ENCODE measurements at places on chromosomes 11 and 22.

GRCh38 chr22:24325105-24325757 is 54.6 kb downstream of the SPECC1L start:
- no peaks in the 10 kb centered on the region for H3K4me1 ChIP-seq
- H3K27me3 ChIP-seq, result no peaks in the 10 kb centered on the region
- no peak overlapping the region for H3K4me3 ChIP-seq
- no peak for DNase-seq
- H3K27ac ChIP-seq, result no peak overlapping the region

GRCh38 chr11:128464878-128465450 is 122.4 kb downstream of the ETS1 start:
- H3K27me3 ChIP-seq, result no peaks in the 10 kb centered on the region
- H3K36me3 ChIP-seq, result no peaks in the 10 kb centered on the region
- no peak for DNase-seq

- no peak overlapping the region for H3K27ac ChIP-seq
These were observed 322.2 kb downstream of the SHANK2 start for GRCh38 chr11:70930215-70930614.

GRCh38 chr11:12694183-12694531 is 19.9 kb downstream of the TEAD1 start:
- no peaks in the 10 kb centered on the region for H3K27me3 ChIP-seq
- DNase-seq, result no peak
- H3K4me3 ChIP-seq, result peak overlapping the region; percentile 50
- peaks cover 90% of the 10 kb centered on the region for H3K4me1 ChIP-seq

- H3K27ac ChIP-seq, result no peak overlapping the region
- H3K36me3 ChIP-seq, result peaks cover 30% of the 10 kb centered on the region
- peaks cover 17% of the 10 kb centered on the region for H3K4me1 ChIP-seq
These were observed 32.8 kb downstream of the PITPNB start for GRCh38 chr22:27885977-27886842.

DNA sequence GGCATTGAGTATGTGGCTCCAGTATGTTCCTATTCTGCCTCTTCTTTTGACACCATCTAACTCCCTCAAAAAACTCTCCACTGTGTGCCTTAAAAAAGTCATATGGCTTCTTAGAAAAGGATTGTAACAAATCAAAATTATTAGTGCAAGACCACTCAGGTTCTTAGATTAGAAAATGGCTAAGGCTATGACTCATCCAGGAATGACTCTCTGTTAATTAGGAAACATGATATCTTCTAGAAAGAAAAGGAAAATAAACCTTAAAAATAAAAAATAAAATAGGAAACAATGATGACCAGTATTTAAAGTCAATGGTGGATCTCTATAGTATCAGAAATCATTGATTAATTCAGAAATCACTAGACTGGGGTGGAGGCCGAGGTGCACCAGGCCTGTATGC is 21.7 kb downstream of the SLC25A17 start:
- peaks cover 3% of the 10 kb centered on the region for H3K4me1 ChIP-seq
- H3K27me3 ChIP-seq, result no peaks in the 10 kb centered on the region
- no peaks in the 10 kb centered on the region for H3K36me3 ChIP-seq
- no peak overlapping the region for H3K27ac ChIP-seq

DNA sequence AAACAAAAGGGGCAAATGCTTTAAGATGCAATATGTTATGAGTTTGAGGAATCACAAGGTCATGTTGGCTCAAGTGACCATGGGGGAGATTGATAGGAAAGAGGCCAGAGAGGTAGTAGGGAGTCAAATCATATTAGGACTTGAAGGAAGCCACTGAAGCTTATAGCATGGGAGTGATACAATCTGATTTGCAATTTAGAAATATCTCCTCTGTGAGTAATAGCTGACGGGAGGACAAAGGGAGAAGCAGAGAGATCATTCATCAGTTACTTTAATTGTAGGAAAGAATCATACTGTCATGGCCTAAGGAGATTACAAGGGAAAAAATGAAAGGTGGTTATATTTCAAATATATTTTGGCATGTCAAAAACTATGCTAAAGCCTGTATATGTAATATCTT is 793.6 kb upstream of the RAG2 start:
- H3K27me3 ChIP-seq, result no peaks in the 10 kb centered on the region
- H3K4me3 ChIP-seq, result no peak overlapping the region
- no peaks in the 10 kb centered on the region for H3K4me1 ChIP-seq
- DNase-seq, result no peak
- no peak overlapping the region for H3K27ac ChIP-seq

GRCh38 chr11:69218271-69218682 is 62.5 kb downstream of the SMIM38 start:
- H3K27me3 ChIP-seq, result peaks cover 7% of the 10 kb centered on the region
- no peak overlapping the region for H3K27ac ChIP-seq
- H3K36me3 ChIP-seq, result no peaks in the 10 kb centered on the region
- H3K4me3 ChIP-seq, result no peak overlapping the region

DNA sequence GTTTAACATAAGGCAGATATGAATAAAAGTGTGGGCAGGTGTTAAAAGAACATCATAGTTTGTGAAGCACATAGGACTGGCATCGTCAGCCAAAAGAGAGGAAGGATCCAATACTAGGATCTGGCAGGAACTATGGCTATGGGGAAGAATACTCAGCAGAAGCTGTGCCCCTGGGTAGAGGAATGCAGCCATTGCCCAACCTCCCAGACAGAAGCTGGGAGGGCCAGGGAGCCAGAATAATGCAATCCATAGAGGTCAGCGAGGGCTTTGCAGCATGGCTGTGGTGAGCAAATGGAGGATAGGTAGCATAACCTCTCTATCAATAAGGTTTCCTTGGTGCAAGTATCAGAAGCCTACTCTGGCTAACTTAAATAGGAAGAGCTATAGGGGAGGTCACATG is 11.7 kb upstream of the CSTF3 start:
- DNase-seq, result no peak
- no peak overlapping the region for H3K27ac ChIP-seq
- no peak overlapping the region for H3K4me3 ChIP-seq
- no peaks in the 10 kb centered on the region for H3K27me3 ChIP-seq

DNA sequence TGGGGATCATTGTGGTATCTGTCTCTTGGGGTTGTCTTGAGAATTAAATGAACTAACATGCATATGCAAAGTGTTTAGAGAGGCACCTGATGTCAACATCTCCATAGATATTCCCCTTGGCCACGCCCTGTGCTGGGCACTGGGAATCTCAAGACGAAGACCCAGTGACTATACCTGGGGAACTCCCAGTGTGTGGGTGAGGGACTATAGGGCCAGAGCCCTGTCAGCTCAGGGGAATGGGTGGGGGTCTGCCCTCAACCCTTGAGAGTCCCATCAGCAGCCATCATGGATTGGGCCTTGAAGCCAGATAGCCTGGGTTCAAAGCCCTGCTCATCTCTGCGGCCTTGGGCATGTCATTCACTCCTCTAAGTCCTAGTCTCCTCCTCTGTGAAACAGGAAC is 21.6 kb upstream of the LMO1 start:
- no peak for DNase-seq
- no peak overlapping the region for H3K27ac ChIP-seq
- H3K4me3 ChIP-seq, result no peak overlapping the region
- no peaks in the 10 kb centered on the region for H3K36me3 ChIP-seq

GRCh38 chr11:26554455-26554854 is 17.6 kb downstream of the MUC15 start:
- H3K27ac ChIP-seq, result no peak overlapping the region
- H3K27me3 ChIP-seq, result no peaks in the 10 kb centered on the region
- no peaks in the 10 kb centered on the region for H3K36me3 ChIP-seq
- no peaks in the 10 kb centered on the region for H3K4me1 ChIP-seq
- no peak for DNase-seq

DNA sequence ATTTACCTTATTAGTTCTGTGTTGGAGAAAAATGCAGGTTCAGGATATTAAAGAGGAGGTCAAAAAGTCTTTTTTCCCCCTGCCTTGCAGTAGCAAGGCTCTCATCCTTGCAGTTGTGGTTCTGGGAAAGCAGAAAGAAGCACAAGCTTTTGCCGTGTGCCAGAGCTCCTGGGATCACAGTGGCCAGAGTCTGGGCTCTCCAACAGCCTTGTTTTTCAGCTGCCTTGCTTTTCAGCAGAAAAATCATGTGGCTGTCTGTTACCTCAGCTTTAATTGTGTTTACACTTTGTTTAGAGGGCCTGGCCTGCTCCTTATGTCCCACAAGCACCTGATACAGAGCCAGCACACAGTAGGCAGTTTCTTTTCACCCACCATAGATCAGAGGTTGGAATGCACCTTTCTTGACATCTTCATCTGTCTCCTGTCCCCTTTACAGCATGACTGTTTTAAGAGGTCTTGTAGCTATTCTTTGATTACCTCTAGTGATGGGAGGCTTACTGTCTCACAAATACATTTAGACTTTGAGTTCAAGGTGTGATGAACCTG is 67.5 kb downstream of the TEAD1 start:
- peak; percentile 14 for DNase-seq
- peak overlapping the region; percentile 90 for H3K27ac ChIP-seq
- H3K27me3 ChIP-seq, result no peaks in the 10 kb centered on the region
- no peak overlapping the region for H3K4me3 ChIP-seq
- H3K36me3 ChIP-seq, result no peaks in the 10 kb centered on the region

DNA sequence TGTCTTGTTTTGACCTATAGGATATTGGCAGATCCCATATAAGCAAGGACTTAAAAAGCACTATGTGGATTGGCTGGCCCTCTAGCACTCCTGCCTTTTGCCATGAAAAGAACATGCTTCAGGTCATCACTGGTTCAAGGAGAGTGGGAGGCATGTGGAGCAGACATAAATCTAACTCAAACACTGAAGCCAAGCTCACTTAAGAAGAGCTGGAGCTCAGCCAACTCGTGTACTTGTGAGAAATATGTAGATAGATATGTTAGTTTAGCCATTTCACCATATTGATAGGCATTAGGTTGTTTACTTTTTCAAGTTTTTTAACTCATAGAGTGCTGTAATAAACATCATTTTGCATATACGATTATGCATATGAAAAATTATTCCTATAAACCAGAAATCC is 19.9 kb upstream of the BBOX1 start:
- no peak for DNase-seq
- no peaks in the 10 kb centered on the region for H3K36me3 ChIP-seq
- no peak overlapping the region for H3K27ac ChIP-seq
- no peaks in the 10 kb centered on the region for H3K27me3 ChIP-seq

DNA sequence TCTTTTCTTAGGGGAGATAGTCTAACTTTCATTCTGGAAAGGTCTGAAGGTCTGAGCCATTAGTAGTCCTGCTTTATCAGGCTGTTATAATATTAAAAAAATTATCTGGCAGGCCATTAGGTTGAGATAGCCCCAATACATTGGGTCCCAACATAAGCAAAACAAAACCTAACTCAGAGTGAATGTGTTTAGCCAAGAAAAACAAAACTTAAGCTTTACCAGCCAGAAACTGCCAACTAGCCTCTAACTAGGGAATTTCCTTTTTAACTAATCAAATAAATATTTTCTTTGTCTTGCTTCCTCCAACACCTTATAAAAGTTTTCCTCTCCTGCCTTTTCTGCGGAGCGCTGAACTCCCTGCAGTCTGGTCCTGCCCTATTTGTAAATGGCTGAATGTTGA is 1137.7 kb upstream of the CNTN5 start:
- no peaks in the 10 kb centered on the region for H3K36me3 ChIP-seq
- no peak overlapping the region for H3K4me3 ChIP-seq
- no peaks in the 10 kb centered on the region for H3K27me3 ChIP-seq
- H3K4me1 ChIP-seq, result no peaks in the 10 kb centered on the region

DNA sequence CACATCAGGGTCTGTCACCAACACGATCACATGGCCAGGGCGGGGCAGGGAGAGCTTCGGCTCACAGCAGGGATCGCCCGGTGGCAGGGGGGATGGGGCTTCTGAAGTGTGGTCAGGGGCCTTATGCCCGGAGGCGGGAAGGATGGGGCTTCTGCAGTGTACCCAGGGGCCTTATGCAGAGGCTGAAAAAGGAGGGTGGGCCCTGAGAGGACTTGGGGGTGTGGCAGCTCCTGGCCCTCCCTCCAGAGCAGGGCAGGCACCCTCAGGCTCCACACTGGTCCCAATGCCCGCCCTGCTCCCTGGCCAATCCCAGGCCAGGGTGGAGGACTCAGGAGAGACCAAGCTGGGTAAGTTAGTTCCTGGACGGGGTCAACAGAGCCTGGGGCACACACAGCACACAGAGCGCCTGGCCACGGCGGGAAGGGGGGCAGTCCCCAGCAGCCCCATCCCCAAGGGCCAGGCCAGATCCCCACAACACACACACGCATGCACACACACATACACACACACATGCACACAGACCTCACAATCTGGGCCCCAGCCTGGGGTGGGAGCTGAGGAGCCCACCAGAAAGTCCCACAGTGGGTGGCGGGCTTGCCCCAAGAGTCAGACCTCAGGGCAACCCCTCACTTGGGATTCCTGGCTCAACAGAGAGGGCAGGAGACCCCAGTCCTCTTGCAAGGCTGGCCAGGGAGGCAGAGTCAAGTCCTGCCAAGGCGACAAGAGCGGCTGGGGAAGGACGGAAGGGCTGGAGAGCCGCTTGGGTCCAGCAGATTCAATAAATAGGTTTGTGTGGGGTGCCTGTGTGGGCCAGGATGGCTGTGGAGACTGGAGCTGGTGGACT is 1.1 kb upstream of the CEND1 start:
- DNase-seq, result no peak
- H3K36me3 ChIP-seq, result no peaks in the 10 kb centered on the region
- no peak overlapping the region for H3K27ac ChIP-seq
- H3K4me3 ChIP-seq, result no peak overlapping the region
- peaks cover 41% of the 10 kb centered on the region for H3K27me3 ChIP-seq

DNA sequence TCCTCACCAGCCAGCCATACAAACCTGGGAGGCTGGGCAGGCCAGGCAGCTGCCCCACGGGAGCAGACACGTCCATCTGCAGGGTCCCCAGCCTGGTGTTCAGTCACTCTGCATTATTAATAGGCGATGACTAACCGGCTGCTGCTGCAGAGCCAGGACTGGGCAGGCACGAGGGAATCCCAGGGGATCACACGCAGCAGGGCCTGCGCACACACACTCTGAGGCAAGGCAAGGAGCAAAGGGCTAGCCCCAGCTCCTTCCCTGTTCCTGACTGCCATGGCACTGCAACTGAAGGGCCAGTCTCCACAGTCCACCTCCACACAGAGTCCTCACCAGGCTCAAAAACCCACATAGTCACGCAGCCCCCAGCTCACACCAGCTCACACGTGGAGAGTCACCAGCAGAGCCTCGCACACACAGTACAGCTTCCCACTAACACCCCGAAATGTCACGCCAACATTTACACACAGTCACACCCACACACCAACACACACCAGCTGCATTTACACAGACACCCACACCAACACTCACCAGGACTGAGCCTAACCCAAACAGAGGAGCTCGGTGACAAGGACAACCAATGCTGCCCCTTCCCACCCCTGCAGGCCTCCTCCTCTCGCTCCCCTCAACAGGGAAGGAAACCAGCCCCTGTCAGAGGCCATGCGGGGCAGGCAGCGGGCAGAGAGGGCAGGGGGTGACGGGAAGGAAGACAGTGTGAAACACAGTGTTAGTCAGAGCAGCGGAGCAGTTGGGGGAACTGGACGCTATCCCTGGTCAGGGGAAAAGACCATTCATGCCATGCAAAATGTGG is 47.3 kb downstream of the NRXN2 start:
- DNase-seq, result peak; percentile 96
- no peaks in the 10 kb centered on the region for H3K36me3 ChIP-seq
- H3K27ac ChIP-seq, result peak overlapping the region; percentile 80
- peaks cover 21% of the 10 kb centered on the region for H3K4me1 ChIP-seq
- H3K27me3 ChIP-seq, result no peaks in the 10 kb centered on the region

Data from gastrocnemius medialis (tissue), 4 donors.